ENCODE measurements at places on chromosomes 5 and 9.

DNA sequence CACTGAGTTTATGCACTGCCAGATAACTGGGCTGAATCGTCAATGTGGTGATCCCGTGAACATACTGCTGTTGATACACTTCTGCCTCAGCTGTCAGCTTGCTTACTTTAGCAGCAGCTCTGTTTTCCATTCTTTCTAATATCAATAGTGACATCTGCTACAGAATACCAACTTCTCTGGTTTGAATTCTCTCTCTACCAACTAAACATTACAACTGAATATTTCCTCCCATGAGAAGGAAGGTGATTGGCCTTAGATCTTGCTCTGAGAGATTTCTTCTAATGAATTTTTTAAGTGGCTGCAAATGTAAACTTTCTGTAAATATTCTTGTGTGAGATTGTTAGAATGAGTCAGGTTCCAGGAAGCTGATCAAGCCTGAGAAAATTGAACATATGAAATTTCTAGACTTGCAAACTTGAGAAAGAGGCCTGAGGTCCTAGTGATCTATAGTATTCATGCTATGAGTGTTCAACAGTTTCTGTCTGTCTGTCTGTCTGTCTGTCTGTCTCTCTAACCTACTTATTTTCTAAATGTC, 205.5 kb upstream of the CDKN2B start:
- DNase-seq = peak; percentile 27

GRCh38 chr9:98572054-98572627, 136.6 kb downstream of the GABBR2 start:
- DNase-seq = no peak

DNA sequence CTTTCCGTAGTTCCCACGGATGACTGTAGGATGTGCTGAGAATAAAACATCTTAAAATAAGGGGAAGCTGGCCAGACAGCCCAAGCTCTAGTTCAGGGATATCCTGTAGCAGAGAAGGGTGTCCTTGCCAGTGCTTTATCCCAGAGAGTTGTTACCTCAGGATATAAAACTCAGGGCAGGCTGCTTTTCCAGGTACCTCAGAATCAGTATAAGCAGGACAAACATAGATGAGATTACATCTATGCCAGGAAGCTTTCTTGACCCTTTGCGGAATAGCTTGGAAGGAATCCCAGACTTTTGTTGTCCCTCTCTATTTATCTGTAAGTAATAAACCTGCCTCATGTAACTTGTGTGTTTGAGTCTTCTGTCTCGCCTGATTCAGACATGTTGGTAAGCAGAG, 565.7 kb downstream of the PRDM9 start:
- DNase-seq = no peak

DNA sequence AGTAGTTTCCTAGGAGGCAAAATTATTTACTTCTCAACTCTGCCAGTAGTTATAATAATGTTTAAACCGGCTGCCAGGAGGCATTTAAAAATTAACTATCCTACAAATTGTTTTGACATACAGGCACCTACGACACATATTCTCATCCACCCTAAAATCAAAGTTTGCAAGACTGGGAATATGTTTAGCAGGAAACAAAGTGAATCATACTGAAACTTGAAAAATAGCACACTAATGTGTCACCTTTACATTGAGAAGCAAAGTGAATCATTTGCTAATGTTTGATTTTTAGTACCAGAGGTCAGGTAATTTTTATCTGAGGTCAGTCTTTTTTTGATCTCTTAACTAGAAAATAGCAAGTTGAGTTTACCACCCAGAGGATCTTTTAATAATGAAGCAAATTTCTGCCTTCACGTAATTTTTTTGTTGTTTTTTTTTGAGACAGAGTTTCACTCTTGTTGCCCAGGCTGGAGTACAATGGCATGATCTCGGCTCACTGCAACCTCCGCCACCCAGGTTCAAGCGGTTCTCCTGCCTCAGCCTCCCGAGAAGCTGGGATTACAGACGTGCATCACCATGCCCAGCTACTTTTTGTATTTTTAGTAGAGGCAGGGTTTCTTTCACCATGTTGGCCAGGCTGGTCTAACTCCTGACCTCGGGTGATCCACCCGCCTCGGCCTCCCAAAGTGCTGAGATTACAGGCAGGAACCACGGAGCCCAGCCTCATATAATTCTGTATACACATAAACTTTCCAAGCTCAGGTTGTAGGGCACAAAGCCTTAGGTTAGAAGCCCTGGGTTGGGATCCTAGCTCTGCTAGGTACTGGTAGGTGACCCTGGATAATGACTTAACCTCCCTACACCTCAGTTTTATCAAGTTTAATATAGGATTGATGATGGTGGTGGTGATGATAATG, 124.3 kb downstream of the UGCG start:
- no peak for DNase-seq

GRCh38 chr5:177392765-177393164, 7.7 kb downstream of the PFN3 start:
- no peak for DNase-seq

DNA sequence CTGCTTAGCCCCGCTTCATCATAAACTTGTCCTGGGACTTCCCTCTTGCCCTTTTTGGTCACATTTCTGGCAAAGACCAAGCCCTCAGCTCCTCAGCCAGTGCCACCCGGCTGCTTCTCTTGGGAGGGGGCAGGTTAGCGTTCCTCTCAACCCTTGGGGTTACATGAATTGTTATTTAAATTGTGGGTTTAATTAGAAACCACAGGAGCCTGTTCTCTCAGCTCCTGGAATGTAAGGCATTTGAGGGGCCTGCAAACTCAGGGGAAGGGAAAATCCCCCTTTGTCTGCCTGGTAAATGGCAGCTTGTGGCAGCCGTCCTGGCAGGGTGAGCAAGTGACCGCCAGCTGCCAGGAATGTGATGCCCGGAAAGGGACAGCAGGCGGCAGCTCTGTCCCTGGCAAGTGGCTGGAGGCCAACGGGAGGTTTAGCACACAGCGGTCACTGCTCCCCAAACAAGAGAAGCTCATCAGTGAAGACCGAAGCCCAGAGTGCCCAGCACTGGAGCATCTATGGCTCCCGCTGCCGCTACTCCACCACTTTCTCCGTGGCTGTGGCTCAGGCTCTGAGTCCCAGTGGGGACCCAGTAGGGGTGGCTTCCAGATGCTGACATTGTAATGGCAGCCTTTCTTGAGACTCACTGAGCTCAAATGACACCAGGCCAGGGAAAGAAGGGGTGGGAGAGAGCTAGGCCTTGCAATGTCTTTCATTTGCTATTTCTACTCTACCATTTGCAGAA, 51.7 kb downstream of the SHB start:
- no peak for DNase-seq

GRCh38 chr9:97802276-97802675, 50.8 kb upstream of the FOXE1 start:
- DNase-seq = no peak

- no peak for DNase-seq
Measured at GRCh38 chr9:82549174-82549821, 513.6 kb downstream of the RASEF start.

- DNase-seq = no peak
Measured at GRCh38 chr9:34651876-34652601, at the start of gene IL11RA. TSS of gene IL11RA (plus strand) at chr9:34652185. CDS start at chr9:34655218, 3,033 bp downstream.

GRCh38 chr5:167081561-167081960, 1209.9 kb upstream of the WWC1 start:
- no peak for DNase-seq

GRCh38 chr5:154276973-154277331, 86.4 kb downstream of the GALNT10 start:
- DNase-seq = peak; percentile 11

DNA sequence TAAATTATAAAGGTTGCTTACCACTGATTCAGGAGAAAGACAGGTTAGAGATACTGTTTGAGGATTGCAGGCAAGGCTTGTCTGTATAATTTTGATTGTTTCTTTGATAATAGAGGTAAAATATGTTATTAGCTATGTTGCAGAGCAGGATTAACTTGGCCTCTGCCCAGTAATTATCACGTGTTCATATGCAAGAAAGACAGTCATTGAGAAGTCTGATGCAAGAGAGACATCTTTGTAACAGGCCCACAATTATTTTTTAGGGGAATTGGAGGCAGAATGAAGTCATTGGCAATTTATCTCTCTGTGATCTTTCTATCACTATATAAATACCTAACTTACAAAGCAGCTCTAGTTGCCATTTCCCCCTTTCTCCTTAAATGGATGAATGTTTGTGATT, 46.0 kb downstream of the SLC44A1 start:
- DNase-seq = no peak

DNA sequence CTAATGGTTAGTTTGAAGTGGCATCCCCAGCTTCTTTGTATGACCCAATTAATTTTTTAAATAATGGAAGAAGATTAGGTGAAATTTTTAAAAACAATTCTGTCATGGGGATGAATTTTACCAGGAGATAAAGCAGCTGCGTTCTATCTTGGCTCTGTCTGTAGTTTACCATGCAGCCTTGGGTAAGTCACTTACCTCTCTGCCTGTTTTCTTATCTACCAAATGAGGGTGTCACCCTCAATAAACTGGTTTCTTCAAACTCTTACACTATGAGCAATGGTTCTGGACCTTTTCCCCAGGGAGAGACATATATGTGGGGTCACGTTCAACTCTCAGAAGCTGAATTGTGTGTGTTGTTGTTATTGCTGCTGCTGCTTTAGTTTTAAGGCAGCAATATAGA, 71.7 kb downstream of the TEX10 start:
- DNase-seq = no peak

DNA sequence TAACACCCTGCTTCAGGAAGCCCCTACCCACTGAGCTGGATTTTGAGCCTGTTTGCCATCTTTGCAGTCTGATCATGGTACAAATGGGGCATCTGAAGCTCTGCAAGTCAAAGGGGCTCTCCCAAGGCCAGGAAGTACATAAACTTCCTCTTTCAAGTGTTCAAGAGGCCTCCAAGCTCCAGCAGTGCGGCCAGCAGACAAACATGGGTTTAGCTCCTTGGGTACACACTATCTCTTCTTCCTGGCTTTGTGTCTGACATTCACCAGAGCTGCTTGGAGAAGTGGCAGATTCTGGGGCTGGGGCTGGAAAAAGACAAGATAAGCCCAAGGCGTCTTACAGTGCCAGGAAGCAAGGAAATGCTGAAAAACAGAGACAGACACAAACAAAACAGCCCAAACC, 34.1 kb downstream of the LAMC3 start:
- DNase-seq = no peak

GRCh38 chr9:34589636-34590380, at the start of gene CNTFR:
TSS of gene CNTFR (minus strand) at chr9:34589724. CDS start at chr9:34568981, 20,743 bp downstream.
- no peak for DNase-seq

- DNase-seq = no peak
Measured at GRCh38 chr5:39863926-39864552, 439.3 kb upstream of the DAB2 start.

- DNase-seq = no peak
Measured at GRCh38 chr5:139822553-139823425, 27.2 kb downstream of the PSD2 start.

DNA sequence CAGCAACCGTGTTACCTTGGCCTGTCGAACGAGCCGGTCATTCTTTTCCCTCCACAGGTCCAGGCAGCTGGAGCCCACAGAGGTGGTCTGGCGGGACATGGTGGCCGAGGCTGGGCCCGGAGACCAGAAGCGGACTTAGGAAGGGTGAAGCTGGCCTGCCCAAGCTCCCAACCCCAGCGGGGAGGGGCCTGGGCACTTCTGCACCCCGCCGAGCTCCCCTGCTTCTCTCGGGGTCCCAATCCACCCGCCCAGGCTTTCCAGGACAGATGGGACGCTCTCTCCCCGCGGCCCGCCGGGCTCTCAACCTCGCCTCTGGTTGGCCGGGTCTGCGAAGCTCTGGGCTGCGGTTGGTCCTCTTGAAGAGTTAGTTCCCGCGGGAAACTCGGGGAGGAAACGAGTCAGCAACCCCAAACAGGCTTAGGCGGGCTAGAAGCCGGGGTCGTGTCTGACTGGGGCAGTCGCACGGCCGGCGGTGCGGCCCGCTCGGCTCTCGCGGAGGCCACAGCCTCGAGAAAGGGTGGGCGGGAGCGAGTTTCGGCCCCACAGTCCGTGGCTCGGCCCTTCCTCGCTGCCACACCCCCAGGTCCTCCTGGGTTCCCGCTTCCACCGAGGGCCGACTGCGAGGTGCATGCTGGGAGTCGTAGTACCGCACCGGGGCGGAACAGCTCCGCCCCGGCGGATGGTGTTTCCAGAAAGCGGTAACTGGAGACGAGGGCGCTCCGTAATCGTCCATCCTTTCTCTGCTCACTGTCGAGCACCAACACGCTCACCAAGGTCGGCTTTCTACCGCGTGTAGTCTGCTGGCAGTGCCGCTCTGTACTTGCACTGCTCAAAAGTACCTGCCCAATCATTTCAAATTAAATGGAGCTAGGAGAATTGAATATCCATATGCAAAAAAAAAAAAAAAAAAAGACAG, at the start of gene FANCG:
Gene FANCG (minus strand): TSS at position 517 of the 916 bp plus-strand sequence. CDS start 418 bp downstream, at position 99.
- DNase-seq = peak; percentile 87

- DNase-seq = no peak
Measured at GRCh38 chr9:109787735-109788134, 7.7 kb downstream of the PALM2AKAP2 start.

- no peak for DNase-seq
Measured at GRCh38 chr9:133199648-133200321, 9.3 kb downstream of the OBP2B start.

- no peak for DNase-seq
Measured at GRCh38 chr9:97419309-97419867, 7.5 kb downstream of the TDRD7 start.

GRCh38 chr5:123176224-123176937, 87.3 kb downstream of the PRDM6 start:
- DNase-seq = no peak

- DNase-seq = peak; percentile 20
Measured at GRCh38 chr5:141849415-141850243, 28.6 kb downstream of the PCDH1 start.

DNA sequence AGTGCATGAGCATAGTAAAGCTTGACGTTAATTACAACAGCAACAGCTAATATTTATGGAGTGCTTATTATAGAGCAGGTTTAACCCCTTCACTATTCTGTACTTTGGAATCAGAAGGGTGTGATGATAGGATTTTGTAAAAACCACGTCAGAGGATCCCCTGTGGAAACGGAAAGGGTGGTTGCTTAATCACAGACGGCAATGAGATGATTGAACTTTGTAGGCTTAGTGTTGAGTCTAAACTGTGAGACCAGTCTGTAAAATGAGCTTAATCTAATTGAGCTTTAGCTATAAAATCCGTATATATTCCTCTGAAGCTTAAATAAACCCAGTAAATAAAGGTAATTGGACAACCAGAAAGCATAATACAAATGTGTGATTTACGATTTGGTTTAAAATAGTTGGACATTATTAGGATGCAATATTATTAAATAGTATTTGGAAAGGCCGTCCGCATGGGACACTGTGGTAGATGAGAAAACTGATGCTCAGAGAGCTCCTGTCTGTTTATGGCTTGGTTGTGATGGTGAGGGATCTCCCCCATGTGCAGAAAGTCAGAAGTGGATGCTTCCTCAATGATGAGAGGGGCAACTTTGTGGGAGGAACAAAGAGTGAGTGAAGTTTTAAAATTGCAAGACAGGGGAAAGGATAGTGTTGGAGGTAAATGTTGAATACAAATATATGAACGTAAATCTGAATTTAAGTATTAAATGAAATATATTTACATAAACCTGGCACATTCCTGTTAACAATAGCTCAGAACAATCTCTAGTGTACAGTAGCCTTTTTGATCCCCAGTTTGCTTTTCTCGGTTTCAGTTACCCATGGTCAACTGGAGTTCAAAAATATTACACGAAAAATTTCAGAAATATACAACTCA, 23.4 kb upstream of the SCGB3A2 start:
- DNase-seq = no peak

Measured in NCI-H446 treated with DMSO at 0.1 percent for 48 hours (cell line).